Osteocyte (in vitro differentiated cells): ENCODE measurements at places on chromosomes 11 and 22. TPM values are rescaled to one million over a fixed set of nuclear protein-coding genes. Genes with fewer than 3 reads are reported as not detected.

- H3K4me1 ChIP-seq, result peaks cover 36% of the 10 kb centered on the region
- H3K4me3 ChIP-seq, result peak overlapping the region; percentile 77
- no peaks in the 10 kb centered on the region for H3K27me3 ChIP-seq
These were observed 988 bp downstream of the MGAT3 start for GRCh38 chr22:39457556-39458443.

DNA sequence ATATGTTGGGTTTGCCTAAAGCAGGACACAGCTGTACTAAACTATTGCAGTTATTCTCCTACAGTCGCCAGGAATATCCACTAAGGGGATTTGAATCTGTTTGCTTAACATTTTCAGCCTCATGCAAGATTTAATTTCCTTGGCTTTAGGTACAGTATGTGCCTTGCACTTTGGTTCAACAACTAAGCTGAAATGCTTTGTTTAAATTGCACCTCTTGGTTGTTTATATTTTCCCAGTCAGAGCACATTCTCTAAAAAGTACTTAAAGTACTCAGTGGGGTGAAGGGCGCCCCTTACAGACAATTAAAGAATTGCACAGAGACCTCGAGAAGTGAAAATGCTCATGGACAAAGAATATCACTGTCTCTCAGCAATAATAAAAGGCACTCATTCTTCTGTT is 107.8 kb upstream of the MTNR1B start:
- H3K27me3 ChIP-seq, result no peaks in the 10 kb centered on the region
- no peak for DNase-seq

DNA sequence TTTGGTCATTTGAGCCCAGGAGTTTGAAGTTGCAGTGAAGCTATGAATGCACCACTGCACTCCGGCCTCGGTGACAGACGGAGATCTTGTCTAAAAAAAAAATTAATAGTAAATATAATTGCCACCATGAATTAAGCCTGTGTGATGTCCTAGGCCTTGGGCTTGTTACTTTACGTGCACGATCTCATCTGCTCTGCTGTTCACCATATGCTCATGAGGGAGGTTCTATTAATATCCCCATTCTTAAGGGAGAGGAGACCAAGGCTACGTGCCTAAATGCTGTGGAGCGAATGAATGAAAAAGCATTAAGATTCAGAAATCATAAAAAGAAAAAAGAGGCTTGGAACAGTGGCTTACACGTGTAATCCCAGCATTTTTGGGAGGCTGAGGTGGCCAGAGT is 2.6 kb upstream of the ATG2A start:
- H3K27me3 ChIP-seq, result no peaks in the 10 kb centered on the region
- H3K4me3 ChIP-seq, result no peak overlapping the region
- no peaks in the 10 kb centered on the region for H3K36me3 ChIP-seq
- peaks cover 31% of the 10 kb centered on the region for H3K4me1 ChIP-seq
- no peak overlapping the region for H3K27ac ChIP-seq

GRCh38 chr11:57885298-57886050 is 123.9 kb downstream of the CTNND1 start:
- H3K4me1 ChIP-seq, result no peaks in the 10 kb centered on the region
- H3K27me3 ChIP-seq, result no peaks in the 10 kb centered on the region
- no peak overlapping the region for H3K27ac ChIP-seq
- no peak overlapping the region for H3K4me3 ChIP-seq
- no peaks in the 10 kb centered on the region for H3K36me3 ChIP-seq

DNA sequence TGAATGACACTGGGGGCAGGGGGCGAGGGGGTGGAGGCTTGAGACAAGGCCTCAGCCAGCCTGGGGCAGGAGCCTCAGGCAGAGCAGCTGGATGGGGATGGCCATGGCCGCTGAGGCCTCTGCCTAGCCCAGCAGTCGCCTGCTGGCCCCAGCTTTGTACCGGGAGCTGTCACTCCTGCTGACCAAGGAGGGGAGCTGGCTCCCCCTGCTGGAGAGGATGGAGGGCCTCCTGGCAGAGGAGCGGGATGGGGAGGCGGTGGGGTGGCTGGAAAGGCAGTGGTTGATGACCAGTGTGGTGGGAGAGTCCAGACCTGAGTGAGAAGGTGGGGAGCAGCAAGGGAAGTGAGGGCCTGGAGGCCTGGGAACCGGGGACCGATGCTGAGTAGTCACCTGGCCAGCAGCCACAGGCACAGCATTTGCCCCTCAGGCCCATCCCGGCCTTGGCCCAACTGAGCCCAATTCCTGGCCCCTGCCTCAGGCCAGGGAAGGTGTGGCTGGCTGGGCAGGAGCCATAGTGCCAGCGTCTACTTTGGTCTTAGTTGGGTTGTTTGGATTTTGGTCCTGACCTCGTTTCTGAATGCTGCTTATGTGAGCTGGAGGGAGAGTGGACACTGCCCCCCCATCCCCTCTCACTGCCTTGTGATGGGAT is 6.0 kb upstream of the SUSD2 start:
- H3K27me3 ChIP-seq, result no peaks in the 10 kb centered on the region
- no peak overlapping the region for H3K4me3 ChIP-seq
- peak; percentile 94 for DNase-seq
- H3K36me3 ChIP-seq, result peaks cover 8% of the 10 kb centered on the region
- peaks cover 19% of the 10 kb centered on the region for H3K4me1 ChIP-seq

- no peak for DNase-seq
- no peak overlapping the region for H3K4me3 ChIP-seq
- no peak overlapping the region for H3K27ac ChIP-seq
- H3K27me3 ChIP-seq, result no peaks in the 10 kb centered on the region
These were observed 30.3 kb downstream of the KREMEN1 start for GRCh38 chr22:29103121-29103520.

DNA sequence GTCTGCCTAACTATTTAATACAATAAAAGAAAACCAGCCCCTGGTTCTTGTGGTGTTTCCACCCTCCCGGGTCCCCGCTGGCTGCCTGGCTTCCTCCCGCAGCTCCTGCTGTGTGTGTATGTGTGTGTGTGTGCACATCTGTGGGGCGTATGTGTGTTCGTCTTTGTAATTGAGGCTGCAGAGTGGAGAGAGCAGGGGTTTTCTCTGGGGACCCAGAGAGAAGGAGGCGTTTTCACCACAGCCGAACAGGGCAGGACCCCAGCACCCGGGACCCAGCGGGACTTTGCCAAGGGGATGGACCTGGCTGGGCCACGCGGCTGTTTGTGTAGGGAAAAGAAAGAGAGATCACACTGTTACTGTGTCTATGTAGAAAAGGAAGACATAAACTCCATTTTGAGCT is 42.7 kb downstream of the IGLL1 start:
- no peak for DNase-seq
- H3K27me3 ChIP-seq, result no peaks in the 10 kb centered on the region
- H3K4me3 ChIP-seq, result no peak overlapping the region
- H3K36me3 ChIP-seq, result no peaks in the 10 kb centered on the region
- H3K4me1 ChIP-seq, result peaks cover 2% of the 10 kb centered on the region

- H3K27me3 ChIP-seq, result no peaks in the 10 kb centered on the region
- H3K27ac ChIP-seq, result no peak overlapping the region
- H3K4me1 ChIP-seq, result peaks cover 24% of the 10 kb centered on the region
- no peak overlapping the region for H3K4me3 ChIP-seq
These were observed 1251.2 kb downstream of the BRD1 start for GRCh38 chr22:48576333-48577013.

Gene STX5
- total RNA-seq, result 65.3 and 71.0 TPM in 2 replicates

Gene PANX3
- not detected in 2 replicates for total RNA-seq
